ENCODE measurements at places on chromosomes 3 and 15.

DNA sequence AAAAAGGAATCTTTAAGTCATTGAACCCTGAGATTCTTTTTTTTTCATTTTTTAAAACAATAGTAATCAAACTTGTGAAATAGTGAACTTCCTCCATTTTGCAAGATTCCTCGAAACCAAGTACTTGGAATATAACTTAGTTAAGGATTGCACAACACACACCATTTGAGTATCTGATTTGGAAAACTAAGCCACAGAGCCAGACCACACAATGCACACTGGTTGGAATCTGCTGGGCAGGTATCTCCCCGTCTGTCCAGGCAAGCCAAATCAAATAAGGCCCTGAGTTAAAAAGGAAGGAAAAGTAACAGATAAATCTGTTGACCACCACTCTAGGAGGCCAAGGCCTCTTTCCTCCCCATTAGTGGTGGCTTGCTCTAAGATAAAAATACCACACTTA, 177.5 kb upstream of the ICE2 start:
- DNase-seq, result no peak

DNA sequence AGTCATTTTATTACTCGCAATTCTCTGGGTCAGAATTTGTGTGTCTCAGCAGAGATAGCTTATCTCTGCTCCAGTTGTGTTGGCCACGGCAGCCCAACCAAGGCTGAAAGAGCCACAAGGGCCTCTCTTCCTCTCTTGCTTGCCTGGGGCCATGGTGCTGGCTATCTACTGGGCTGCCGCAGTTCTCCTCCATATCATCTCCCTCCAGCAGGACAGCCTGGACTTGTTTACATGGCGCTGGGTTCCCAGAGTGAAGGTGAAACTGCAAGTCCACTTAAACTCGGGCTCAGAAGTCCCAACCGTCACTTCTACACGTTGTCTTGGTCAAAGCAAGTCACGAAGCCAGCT, 134.8 kb downstream of the UACA start:
- no peak for DNase-seq

DNA sequence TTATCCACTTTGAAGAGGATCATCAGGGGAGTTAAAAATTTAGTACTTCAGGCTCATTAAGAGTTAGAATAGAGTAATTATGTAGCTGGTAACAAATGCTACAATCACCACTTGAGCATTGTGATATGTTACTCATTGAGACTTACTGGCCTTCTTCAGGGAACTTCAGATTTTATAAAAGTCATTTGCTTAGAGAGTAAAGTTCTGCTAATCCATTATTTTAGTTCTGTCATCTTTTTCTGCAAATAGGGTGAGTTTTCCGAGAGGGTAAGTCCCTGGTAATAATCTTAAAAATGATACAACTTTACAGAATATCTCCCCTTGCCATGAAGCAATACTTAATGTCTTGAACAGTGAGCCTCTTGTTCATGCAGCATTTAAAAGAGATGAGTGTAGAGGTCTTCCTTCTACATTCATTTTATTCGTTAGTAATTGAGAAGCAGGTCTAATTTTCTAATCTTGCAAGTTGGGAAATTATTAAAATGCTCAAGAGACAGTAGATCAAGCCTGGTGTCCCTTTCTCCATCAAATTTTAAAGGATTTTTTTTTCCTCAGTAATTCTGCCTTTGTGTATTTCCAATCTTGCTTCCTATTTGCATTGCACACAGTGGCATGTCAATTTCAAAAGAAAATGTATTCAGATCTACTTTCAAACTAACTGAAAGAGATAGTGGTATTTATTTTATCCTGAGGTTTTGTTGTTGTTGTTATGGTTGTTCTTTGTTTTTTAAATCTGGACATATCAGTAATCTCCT, 52.6 kb downstream of the MBNL1 start:
- no peak for DNase-seq

GRCh38 chr3:188202358-188203138, 48.6 kb downstream of the LPP start:
- no peak for DNase-seq

GRCh38 chr3:146524961-146525360, 19.4 kb downstream of the PLSCR1 start:
- no peak for DNase-seq
